ENCODE measurements at places on chromosomes 5 and 9. TPM values are rescaled to one million over a fixed set of nuclear protein-coding genes. Genes with fewer than 3 reads are reported as not detected.

- no peak for DNase-seq
These were observed 532.4 kb upstream of the ITGA1 start for GRCh38 chr5:52255308-52255707.

- no peak for DNase-seq
These were observed 12.7 kb upstream of the PRELID2 start for GRCh38 chr5:145847499-145848497.

- no peak for DNase-seq
These were observed 82.5 kb upstream of the CAST start for GRCh38 chr5:96579711-96580110.

The GFPT2 gene
- 15.6 TPM for total RNA-seq

The TUSC1 gene
- 15.0 TPM for total RNA-seq

The LCN9 gene
- total RNA-seq: not detected
